ENCODE measurements at places on chromosomes 2 and 18. TPM values are rescaled to one million over a fixed set of nuclear protein-coding genes. Genes with fewer than 3 reads are reported as not detected.

The EIF2B4 gene
- 57.0 TPM for total RNA-seq

DNA sequence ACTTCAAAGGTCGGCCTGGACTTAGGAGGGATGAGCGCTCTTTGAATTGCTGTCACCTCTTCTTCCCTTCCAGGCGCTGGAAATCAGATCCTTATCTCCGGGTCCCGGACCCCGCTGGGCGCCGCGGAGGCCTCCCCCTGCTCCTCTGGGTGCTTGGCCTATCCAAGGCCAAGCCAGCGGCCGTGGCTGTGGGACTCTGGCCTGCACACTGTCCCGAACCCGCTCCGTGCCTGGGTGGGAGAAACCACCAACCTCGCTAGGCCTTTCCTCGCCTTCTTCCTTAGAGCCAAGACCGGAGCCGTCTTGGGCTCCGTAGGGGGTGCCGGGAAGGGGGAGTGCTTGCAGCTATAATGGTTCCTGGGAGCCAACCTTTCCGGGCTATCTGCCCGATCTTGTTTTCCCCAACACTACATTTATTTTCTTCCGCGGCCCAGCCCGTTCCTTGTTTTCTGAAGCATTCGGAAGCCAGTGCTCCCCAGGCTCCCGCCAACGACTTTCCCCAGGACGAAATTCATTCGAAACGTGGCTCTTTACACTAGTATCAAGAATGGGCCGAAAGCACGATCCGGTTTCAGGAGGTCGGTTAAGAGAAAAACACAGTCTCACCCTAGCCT, 2.4 kb downstream of the OSR1 start:
- H3K4me3 ChIP-seq = no peak overlapping the region
- no peak overlapping the region for H3K27ac ChIP-seq
- peaks cover 92% of the 10 kb centered on the region for H3K27me3 ChIP-seq
- H3K4me1 ChIP-seq = no peaks in the 10 kb centered on the region

DNA sequence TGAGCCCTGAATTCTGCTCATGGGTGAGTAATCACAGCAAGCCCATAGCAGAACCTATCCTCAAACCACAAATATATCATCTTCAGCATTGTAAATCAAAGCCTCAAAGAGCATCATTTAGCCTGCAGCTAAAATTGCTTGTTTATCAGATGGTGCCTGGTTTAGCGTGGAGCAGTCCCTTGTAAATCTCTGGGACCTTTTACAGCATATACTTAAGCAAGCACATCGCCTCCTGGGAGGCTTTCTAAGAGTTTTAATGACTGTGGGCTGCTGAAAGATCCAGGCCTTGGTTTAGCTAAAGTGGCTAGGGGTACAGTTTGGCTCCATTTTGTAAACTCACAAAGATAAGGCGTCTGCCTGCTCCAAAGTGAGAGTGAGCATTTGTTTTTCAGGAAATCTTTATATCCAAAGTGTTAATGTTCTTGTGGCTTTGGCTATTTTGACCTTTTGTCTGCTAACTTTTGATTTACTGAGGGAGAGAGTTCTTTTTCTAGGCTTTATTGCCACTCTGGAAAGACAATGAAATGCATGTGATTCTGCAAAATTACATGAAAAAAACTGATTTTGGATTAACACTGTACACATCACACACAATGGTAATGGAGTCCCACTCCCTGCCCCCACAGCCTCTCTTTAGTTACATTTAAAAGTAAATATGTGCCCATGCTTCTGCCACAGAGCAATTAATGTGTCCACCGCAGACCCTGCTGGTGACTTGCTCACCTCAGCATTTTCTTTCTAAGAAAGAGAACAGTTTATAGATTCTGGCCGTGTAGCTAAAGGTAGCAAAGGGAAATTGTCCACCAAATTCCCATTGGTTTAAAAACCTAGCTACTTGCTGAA, 194.8 kb downstream of the LNPK start:
- no peak overlapping the region for H3K27ac ChIP-seq
- no peak for DNase-seq
- H3K4me3 ChIP-seq = no peak overlapping the region
- no peaks in the 10 kb centered on the region for H3K36me3 ChIP-seq
- H3K27me3 ChIP-seq = no peaks in the 10 kb centered on the region
- H3K4me1 ChIP-seq = peaks cover 6% of the 10 kb centered on the region

GRCh38 chr2:140641163-140641562, 1489.7 kb downstream of the LRP1B start:
- no peak for DNase-seq
- H3K4me1 ChIP-seq = no peaks in the 10 kb centered on the region
- no peak overlapping the region for H3K27ac ChIP-seq
- no peaks in the 10 kb centered on the region for H3K36me3 ChIP-seq
- no peak overlapping the region for H3K4me3 ChIP-seq
- H3K27me3 ChIP-seq = no peaks in the 10 kb centered on the region

DNA sequence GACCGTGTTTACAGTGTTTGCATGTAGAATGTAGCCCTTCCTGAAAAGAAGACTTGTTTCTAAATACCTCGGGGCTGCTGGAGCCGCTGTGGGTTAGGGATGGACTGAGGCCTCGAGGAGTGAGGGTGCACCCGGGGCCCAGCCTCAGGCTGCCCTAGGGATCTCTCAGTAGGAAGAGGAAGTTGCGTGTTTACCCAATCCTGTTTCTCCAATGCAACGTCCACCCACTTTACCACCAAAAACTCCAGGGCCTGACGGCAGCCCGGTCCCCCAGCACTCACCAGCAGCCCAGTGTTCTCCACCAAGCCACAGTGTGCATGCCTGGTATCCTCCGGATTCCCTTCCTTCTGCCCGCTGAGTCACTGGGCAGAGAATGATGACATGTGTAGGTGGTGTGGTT, 255.8 kb downstream of the GLI2 start:
- H3K4me3 ChIP-seq = no peak overlapping the region
- peaks cover 69% of the 10 kb centered on the region for H3K27me3 ChIP-seq
- H3K27ac ChIP-seq = no peak overlapping the region
- H3K4me1 ChIP-seq = peaks cover 6% of the 10 kb centered on the region

GRCh38 chr2:86025229-86025820, 80.4 kb downstream of the POLR1A start:
- H3K36me3 ChIP-seq = peaks cover 65% of the 10 kb centered on the region
- no peak for DNase-seq
- H3K4me3 ChIP-seq = no peak overlapping the region
- no peak overlapping the region for H3K27ac ChIP-seq
